ENCODE measurements at places on chromosomes 2 and 18. TPM values are rescaled to one million over a fixed set of nuclear protein-coding genes. Genes with fewer than 3 reads are reported as not detected.

DNA sequence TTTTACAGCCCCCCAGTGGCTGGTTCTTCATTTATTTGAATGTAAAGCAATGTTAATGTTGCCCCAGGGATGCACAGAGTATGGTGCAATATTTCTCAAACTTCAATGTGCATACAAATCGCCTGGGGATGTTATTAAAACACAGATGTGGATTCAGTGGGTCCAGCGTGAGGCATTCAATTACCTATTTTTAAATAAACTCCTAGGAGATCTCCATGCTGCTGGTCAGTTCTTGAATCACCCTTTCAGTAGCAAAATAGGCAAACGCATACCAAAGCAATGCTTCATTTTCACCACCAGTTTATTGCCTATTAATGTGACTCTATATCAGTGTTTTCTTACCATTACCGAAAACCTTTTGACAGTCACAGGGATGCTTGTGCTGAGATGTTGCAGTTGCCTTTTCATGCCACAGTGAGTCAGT lies 530.7 kb downstream of the CBLN2 start:
- H3K36me3 ChIP-seq: no peaks in the 10 kb centered on the region
- H3K4me1 ChIP-seq: no peaks in the 10 kb centered on the region
- H3K27ac ChIP-seq: no peak overlapping the region
- DNase-seq: no peak
- H3K4me3 ChIP-seq: no peak overlapping the region

DNA sequence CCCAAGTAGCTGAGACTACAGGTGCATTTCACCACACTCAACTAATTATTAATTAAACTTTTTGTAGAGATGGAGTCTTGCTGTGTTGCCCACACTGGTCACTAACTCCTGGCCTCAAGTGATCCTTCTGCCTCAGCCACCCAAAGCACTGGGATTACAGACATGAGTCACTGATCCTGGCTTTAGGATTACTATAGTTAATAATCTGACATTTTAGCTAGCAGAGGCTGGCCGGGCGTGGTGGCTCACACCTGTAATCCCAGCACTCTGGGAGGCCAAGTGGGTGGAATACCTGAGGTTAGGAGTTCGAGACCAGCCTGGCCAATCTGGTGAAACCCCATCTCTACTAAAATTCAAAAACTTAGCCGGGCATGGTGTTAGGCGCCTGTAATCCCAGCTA lies 39.5 kb downstream of the USP34 start:
- no peaks in the 10 kb centered on the region for H3K27me3 ChIP-seq
- peaks cover 6% of the 10 kb centered on the region for H3K4me1 ChIP-seq
- H3K4me3 ChIP-seq: no peak overlapping the region
- H3K27ac ChIP-seq: no peak overlapping the region

GRCh38 chr2:108786008-108786353 lies 590 bp upstream of the CCDC138 start:
- H3K4me1 ChIP-seq: no peaks in the 10 kb centered on the region
- no peak overlapping the region for H3K27ac ChIP-seq
- H3K36me3 ChIP-seq: no peaks in the 10 kb centered on the region
- H3K27me3 ChIP-seq: no peaks in the 10 kb centered on the region

Gene GBX2
- not detected for total RNA-seq

Gene C2orf66
- not detected for total RNA-seq

GRCh38 chr2:72965770-72966450 lies 48.6 kb downstream of the EMX1 start:
- no peaks in the 10 kb centered on the region for H3K27me3 ChIP-seq
- DNase-seq: no peak

DNA sequence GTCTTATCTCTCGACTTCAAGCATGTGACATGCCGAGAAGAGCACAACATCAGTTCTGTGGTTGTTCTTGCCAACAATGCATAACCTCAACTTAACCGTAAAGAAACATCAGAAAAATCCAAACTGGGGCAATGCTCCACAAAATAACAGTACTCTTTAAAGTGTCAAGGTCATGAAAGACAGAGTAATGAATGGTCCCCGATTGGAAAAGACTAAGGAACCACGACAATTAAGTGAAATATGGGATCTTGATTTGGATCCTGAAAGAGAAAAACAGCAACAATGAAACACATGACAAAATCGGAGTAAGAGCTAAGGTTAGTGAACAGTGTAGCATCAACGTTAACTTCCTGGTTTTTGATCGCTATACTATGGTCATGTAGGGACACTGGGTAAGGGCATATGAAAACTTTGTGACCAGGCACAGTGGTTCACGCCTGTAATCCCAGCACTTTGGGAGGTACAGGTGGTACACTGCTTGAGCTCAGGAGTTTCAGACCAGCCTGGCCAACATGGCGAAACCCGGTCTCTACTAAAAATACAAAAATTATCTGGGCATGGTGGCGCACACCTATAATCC lies 55.2 kb downstream of the UNC50 start:
- H3K36me3 ChIP-seq: no peaks in the 10 kb centered on the region
- no peak overlapping the region for H3K27ac ChIP-seq
- no peak overlapping the region for H3K4me3 ChIP-seq
- no peak for DNase-seq
- H3K27me3 ChIP-seq: no peaks in the 10 kb centered on the region
